ENCODE measurements at places on chromosomes 7 and 10.

- DNase-seq, result no peak
Measured at GRCh38 chr10:118735294-118735693, 19.5 kb downstream of the CACUL1 start.

DNA sequence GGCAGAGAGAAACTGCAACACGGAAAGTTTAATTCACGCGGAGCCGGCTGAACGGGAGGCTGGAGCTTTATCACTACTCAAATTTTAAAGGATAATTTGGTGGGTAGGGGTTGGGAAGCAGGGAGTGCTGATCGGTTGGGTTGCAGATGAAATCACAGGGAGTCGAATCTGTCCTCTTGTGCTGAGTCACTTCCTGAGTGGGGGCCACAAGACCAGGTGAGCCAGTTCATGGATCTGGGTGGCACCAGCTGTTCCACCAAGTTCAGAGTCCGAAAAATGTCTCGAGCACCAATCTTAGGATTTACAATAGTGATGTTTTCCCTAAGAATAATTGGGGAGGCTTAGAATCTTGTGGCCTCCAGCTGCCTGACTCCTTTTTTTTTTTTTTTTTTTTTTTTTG is 3.6 kb upstream of the PRAP1 start:
- no peak for DNase-seq

GRCh38 chr10:131224106-131224505 is 87.4 kb downstream of the TCERG1L start:
- no peak for DNase-seq

DNA sequence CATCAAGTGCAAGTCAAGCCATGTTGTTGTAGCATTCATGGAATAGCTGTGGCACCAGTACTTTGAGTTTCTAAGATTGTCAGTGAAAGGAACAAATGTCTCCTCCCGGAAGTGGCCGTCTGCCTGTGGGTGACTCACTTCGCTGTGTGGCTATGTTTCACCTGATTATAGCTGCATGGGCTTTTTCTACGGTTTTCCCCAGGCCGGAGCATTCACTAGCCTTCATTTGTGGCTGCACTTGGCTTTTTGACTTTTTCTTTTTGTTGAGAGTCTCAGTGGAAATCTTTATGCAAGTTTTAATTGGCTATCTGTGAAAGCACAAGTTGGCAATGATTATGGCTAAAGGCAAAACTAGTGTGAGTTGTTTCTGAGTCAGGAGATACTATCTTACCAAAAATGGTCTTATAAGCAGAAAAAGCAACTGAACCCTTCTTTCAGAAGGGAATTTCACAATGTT is 35.0 kb downstream of the SRI start:
- DNase-seq, result no peak

DNA sequence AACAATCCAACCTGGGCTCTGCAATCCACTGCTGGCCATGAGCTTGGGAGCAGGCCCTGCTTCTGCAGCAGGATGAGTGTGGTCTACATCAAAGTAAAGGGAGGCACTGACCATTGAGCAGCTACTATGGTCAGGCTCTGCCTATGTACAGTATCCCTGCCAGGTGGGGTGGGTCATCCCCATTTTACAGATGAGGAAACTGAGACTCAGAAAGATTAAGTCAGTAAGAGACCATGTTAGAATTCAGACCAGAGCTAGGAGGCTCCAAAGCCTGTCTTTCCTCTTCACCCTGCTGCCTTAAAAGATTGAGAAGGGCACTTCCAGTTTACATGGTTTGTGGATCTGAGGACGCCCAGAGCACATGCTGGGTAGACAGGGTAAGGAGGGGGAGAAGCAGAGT is 27.1 kb upstream of the CDH23 start:
- no peak for DNase-seq

GRCh38 chr10:3402187-3402751 is 229.7 kb upstream of the PITRM1 start:
- no peak for DNase-seq

GRCh38 chr10:17473228-17473950 is 19.0 kb upstream of the ST8SIA6 start:
- no peak for DNase-seq

- DNase-seq, result no peak
Measured at GRCh38 chr10:1402816-1403507, 334.4 kb downstream of the ADARB2 start.

DNA sequence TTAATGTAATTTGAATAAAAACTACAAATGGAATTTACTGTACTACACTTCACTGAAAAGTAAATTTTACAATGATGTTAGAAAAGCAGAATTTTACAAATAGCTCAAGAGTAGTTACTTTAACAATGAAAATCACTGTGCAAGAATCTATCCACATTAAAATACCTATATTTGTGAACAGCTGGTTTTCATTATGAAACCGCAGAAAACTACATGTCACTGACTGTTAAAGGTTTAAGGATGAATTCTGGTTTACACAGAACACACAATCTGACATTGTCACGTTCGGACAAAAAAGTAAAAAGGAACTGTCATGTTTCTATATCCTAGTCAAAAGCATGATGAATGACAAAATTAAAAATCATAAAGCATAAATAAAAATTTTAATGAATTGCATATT is 415.3 kb upstream of the PRKCQ start:
- DNase-seq, result no peak

- DNase-seq, result no peak
Measured at GRCh38 chr10:78905957-78906308, 162.8 kb upstream of the ZMIZ1 start.
